ENCODE measurements at places on chromosomes 4 and X.
A peak's percentile ranks its signal among the peaks of the same experiment; 100 is the strongest.

- DNase-seq: no peak
These were observed 57.1 kb downstream of the ANXA3 start for GRCh38 chr4:78608684-78609083.

- no peak for DNase-seq
These were observed 326.3 kb downstream of the IQCM start for GRCh38 chr4:149489321-149489720.

DNA sequence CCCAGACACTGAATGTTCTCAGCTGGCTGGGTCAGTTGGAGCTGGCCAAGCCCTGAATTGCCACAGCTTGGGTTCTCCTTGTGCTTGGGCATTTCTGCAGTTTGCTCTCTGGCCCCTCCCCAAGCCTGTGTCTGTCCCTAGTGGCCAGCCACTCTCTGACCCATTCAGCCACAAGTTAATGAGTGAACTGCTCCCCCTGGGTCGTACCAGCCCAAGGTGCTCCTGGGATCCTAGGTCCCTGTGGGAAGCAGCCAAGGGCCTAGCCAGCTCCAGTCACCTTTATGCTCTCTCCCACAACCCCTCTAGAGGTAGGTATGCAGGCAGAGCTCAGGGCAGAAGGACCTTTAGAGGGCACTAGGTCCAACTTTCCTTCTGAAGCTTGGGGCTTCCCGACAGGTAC, 51.5 kb downstream of the STARD8 start:
- no peak for DNase-seq

- peak; percentile 5 for DNase-seq
These were observed 83.4 kb upstream of the KLHL13 start for GRCh38 chrX:118199997-118200396.

DNA sequence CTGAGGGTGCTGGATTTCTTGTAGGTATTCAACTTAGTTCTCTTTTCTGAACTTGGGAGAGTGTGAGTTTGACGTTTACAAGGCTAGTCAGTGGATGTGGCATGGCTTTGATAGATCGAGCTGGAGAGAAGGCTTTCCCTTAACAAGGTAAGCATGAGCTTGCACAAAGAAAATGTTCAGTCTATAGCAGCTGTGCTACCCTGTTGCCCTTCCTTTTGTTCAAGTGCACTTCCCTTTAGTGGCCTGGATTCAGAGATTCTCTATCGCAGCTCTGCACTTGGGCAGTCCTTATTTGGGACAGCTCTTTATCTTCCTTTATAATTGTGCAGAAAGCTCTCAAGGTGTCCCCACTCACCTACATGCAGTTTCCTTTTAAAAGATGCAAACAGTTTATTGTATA, 198.0 kb downstream of the ARHGAP24 start:
- DNase-seq: no peak

DNA sequence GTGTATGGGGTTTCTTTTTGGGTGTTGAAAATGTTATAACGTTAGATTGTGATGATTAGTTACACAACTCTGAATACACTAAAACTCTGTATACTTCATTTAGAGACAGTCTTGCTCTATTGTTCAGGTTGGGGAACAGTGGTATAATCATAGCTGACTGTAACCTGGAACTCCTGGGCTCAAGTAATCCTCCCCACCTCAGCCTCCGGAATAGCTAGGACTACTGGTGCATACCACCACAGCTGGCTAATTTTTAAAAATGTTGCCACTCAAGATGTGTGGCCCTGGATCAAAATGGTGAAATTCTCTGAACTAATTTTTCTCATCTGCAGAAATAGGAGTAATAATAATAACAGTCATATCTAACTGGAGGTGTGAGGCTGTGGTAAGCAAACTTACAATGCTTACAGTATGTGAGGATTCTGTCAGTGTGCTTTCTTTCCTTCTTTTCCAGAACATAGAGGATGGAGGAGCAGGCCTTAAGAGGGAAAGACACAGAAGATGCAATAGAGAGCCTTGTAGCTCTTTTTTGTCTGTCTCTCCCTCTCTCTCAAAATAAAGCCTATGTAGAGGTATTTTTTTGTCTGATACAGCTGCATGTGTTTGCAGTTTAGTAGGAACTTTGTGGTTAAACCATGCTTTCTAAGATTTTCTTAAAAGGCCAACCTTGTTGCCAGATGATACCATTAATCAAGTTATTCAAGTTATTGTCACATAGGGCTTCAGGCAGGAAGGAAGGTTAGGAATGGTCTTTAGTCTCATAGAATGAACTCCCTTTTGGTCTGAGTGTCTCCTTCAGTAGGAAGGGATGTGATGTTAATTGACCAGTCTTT, 7.5 kb downstream of the ADD1 start:
- no peak for DNase-seq

- DNase-seq: no peak
These were observed 2.2 kb upstream of the SRD5A3 start for GRCh38 chr4:55343887-55344286.

DNA sequence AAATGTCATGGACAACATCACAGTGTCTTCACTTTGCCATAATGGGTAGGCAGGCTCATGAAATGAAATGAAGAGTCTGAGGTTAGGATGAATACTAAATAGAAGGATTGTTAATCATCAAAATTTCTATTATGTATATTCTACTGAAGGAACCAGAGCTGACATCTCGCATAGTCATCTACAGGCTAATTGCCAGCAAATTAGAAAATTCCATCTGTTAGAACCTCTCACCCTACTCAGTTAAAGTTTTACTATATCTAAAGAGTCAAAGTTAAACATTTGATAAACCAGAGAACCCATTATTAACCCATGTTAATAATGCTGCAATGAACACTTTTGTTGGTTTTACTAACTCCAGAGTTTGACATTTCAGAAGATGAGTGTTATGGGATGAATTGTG, 114.6 kb downstream of the ARHGAP6 start:
- DNase-seq: no peak

GRCh38 chr4:114399105-114399504, 199.5 kb upstream of the UGT8 start:
- no peak for DNase-seq

- peak; percentile 3 for DNase-seq
These were observed 8.3 kb upstream of the CD40LG start for GRCh38 chrX:136639506-136640176.

GRCh38 chr4:84218031-84218430, 281.1 kb downstream of the NKX6-1 start:
- no peak for DNase-seq

- no peak for DNase-seq
These were observed 167.9 kb downstream of the AREG start for GRCh38 chr4:74612837-74613236.

GRCh38 chr4:5843573-5844530, 49.0 kb downstream of the CRMP1 start:
- no peak for DNase-seq

Measured in epithelial cell of esophagus (primary cell).